ENCODE measurements at places on chromosomes 5 and 9.
A peak's percentile ranks its signal among the peaks of the same experiment; 100 is the strongest.

DNA sequence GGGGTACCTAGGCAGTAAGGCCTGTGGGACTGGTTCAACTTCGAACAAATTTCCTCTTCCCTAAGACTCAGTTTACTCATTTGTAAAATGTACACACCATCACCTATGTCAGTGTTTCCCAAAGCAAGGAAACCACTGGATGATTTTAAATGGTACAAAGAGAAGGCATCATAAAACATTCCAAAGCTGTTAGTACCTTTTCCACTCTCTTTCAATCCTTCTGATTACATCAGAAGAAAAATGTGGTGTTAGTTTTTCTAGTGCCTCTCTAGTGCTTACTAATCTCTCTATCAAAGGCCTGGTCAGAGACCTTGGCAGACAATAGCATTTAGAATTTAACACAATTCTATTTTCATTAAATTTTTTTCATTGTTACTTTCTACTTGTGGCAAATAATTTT lies 18.1 kb downstream of the NR6A1 start:
- no peak for DNase-seq

DNA sequence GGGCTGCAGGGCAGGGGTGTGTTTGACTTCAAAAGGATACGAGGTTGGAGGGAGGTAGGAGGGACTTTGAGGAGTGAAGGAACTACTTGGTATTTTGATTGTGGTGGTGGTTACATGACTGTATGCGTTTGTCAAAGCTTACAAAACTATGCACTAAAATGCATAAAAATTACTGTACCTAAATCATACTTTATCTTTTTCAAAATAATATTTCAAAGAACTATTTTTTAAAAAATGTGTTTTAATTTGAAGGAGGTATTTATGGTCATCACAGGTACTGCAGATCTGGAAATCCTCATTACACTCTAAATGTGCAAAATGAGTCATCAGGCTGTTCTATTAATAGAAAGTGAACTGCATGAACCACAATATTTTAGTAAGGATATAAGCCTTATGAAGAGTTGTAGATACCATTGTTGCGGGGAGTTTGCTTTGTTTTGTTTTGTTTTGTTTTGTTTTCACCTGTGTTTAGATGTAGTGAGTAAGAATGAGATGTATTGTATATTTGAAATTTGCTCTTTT lies 116.9 kb downstream of the ARRDC3 start:
- peak; percentile 53 for DNase-seq

DNA sequence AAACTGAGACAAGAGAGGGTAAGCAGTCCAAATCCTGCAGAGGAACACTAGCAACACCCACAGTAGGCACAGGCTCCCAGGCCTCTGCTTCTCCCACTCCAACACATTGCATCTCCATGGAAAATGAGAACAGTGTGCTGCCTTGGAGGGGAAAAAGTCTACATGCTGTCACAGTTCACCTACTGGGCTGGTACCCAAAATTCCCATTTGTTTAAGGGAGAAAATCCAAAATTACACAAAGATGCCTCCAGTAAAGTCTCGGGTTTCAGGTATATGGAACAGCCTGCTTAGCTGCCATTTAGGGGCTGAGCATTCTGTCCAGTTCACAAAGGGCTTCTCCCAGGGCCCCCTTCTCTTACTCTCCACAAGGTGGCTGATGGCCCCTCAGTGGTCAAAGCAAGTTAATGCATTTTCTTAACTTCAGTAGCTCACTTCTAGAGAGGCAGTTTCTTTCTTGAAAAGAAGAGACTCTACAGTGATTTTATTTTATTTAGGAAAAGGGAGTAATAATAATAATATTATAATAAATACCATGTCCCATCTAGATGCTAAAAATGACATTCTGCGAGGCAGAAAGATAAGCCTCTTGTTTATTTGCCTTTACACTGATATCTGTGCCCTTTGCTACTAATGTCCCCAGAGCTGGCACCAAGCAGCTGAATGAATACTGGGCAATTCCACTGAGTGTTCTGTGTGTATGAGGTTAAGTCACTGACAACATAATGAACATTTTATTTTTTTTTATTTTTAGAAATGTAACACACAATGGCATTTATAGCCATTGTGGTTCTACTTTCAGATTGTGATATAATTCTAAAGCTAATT lies 89.4 kb downstream of the RGS7BP start:
- DNase-seq = no peak

DNA sequence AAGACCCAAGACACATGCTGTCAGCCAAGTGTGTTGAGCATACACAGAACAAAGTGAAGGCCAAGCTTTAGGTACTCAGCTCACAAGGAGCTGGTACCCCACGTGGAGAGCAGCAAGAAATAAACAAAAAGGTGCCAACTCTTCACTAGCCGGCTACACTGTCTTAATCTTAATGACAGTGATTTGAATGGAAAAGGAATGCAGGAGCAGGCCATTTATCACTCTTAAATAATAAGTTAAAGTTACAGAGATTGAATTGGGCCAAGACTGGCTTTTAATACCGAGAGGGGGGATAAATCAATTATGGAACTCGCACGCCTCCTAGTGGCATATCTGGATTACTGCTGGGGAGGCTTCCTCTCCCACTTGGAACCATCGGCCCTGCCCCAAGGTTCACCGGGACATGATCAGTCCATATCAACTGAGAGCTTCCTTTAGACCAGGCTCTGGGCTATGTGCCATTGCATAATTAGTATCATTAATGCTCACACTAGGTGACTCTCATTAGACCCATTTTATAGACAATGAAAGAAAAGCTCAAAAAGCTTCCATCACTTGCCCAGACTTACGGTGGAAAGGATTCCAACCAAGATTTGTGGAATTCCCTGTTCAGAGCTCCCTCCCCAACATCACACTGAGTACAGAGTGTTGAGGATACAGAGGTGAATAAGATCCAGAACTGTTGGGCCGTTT lies 94.0 kb downstream of the ACTL7B start:
- no peak for DNase-seq

DNA sequence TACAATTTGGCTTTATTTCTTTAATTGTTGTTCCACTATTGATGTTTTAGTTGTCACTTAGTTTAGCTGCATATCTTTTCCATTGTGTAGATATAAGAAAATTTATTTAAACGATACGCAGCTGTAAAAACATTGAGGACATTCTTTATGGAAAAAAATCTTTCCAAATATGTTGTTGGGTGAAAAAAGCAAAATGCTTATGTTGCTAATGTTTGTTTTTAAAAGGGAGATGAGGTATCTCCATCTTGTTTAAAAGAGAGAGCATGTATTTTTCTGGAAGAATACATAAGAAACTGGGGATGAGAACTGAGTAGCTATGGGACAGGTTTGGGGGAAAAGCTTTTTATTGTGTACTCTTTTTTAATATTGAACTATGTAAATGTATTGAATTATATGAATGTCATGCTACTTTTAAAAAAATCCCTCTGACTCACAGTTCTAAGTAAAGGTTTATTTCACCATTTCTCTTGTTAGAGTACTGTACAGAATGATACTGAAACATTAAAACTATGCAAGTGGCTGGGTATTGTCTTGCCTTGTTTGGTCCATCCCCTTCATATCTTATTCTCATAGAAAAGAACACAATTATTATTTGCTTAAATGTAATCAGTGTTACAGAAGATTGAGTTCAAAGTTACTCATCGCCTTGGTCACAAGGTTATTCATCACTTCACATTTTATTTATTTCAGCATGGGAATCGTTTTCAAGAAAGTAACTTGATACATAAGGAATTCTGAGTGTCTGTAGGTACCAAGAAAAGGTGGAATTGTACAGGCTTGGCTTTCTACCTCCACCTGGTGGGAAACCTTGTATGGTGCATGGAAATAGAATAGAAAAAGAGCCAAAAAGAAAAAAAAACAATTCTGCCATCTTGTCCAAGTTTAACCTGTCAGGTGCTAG lies 85.8 kb downstream of the RIC1 start:
- no peak for DNase-seq

GRCh38 chr9:11319538-11319937 lies 706.7 kb upstream of the PTPRD start:
- DNase-seq = no peak

GRCh38 chr5:90338712-90339372 lies 70.7 kb downstream of the CETN3 start:
- no peak for DNase-seq

DNA sequence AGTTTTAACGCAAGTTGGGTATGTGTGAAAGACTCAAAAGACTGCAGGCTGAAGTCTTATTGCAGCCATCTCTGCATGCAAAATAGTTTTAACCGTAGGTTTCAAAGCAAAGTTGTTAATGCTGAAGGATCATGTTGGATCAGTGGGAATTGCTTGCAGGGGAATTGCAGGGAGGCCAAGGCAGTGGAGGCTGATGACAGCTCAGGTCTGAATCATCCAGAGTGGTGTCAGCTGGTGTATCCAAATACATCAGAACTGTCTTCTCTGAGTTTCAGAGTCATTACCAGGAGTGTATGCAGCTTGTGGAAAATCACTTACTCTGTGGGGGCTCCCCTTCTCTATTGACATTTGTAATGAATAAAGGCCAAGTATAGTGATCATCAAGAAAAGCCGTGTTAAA lies 435.7 kb downstream of the SH3GL2 start:
- no peak for DNase-seq

GRCh38 chr5:63097286-63097685 lies 518.7 kb downstream of the LRRC70 start:
- no peak for DNase-seq

DNA sequence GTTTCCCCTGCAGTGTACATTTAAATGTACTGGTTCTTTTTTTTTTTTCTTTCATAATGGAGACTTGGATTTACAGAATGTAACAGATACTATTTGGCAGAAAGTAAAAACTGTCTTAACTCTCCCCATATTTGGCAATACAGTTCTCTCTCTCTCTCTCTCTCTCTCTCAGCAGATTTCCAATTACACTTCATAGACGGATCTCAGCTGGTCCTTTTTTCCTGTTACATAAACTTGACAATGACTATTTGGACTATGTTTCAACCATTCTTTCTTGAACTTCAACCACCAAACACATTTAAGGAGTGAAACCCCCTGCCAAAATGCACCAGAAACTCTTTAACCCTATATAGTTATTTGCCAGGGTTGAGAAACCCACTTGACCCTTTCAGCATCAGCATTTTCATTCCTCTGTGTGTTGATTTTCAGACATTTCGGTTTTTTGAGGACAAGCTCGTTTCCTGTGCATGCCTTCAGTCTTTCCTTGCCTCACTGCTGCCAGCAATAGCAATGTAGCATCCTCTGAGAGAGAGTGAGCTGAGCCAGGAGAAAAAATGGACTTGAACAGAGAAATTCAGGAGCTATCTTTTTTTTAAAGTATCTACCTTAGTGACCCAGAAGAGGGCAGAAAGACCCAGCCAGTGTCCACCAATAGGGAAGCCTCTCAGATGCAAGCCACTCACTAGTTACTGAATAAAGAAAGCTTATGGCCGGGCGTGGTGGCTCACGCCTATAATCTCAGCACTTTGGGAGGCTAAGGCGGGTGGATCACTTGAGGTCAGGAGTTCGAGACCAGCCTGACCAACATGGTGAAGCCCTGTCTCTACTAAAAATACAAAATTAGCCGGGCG lies 26.0 kb upstream of the GNA14 start:
- DNase-seq = no peak

GRCh38 chr5:128156521-128156920 lies 73.0 kb downstream of the SLC12A2 start:
- no peak for DNase-seq

DNA sequence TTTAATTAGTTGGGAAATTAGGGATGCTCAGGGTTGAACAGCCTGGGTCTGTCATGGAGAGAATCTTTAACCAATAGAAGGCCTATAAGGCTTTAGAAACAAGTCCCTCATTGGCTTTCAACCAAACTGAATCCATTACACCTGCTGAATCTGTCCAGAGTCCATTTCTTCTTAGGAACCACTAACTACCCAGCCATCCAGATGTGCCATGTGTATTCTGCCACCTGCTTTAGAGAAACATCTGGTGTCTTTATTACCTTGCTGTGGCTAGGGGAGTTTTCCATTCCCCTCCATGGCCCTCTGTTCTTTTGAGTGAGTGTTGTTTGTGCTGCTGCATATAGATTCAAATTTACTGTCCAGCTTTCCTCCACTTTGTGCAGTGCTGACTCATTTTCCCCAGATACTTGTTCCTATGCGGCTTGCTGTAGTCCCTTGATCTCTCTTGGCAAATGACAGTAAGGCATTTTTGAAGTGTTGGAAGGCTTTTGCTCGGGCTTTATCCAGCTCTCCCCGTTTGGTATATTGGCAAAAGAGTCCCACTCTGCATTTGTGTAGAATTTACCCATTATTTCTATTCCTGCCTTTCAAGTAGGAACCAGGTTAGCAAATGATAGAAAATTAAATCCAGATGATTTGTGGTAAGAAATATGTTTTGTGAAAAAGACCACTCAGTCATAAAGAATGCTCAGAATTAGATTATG lies 54.6 kb downstream of the NLN start:
- no peak for DNase-seq

DNA sequence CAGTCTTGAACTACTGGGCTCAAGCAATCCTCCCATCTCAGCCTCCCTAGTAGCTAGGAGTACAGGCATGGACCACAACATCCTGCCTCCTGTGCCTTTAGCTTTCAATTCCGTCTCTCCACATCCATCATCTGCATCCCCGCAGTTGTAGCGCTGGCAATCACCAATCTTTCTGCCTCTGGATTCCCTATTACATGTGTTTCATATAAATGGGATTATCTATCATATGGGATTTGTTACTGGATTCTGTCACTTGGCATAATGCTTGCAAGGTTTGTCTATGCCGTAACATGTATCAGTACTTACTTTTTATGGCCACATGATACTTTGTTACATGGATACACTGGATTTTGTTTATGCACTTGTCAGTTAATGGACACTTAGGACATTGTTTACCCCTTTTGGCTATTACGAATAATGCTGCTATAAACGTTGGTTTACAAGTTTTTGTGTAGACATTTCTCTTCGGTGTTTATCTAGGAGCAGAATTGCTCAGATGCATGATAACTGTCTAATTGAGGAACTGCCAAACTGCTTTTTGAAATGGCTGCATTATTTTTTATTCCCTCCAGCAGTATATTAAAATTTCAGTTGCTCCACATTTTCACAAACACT lies 1223.9 kb downstream of the FOXD4L5 start:
- DNase-seq = no peak

DNA sequence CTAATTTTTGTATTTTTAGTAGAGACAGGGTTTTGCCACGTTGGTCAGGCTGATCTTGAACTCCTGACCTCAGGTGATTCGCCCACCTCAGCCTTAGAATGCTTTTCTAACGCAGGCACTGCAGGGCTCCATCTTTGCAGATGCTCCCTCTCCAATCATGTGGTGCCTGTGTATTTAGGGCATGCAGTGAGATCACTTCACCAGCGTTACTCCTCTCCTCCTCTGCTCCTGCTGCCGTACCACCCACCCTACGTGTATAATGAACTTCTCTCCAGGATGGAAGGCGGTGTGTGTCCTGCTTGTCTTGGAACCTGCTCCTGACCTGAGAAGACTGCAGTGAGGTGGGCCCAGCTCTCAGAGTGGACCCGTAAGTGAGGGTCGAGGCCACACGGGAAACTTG lies 13.6 kb upstream of the CFAP157 start:
- no peak for DNase-seq

DNA sequence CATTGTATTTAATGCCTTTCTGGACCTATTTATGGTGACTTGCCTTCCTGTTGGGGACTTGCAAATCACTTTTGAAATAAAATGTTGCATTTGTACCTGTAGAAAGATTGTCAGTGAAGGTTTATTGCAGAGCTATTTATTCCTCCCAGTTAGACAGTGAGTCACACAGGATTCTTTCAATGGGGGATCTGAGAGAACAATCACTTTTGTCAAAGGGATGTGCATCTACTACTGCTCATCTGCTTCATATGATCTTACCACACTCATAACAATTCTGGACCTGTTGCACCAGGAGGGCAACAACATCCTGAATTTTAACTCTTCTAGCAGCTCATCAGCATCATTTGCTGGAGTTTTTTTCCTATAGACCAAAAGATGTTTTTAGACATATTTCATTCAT lies 66.8 kb downstream of the FBXL7 start:
- DNase-seq = no peak

Measured in retinal pigment epithelial cell (primary cell).